ENCODE measurements at places on chromosomes 11 and 22. TPM values are rescaled to one million over a fixed set of nuclear protein-coding genes. Genes with fewer than 3 reads are reported as not detected.

Gene KRTAP5-10
- total RNA-seq = not detected

Gene LAYN
- 21.1 TPM for total RNA-seq

Gene PRODH
- total RNA-seq = 7.6 TPM

Gene HORMAD2
- not detected for total RNA-seq

Gene SLC6A5
- not detected for total RNA-seq

Gene TRIM44
- 15.5 TPM for total RNA-seq

Gene ACRV1
- total RNA-seq = not detected

Gene OSM
- not detected for total RNA-seq

Gene MS4A4E
- not detected for total RNA-seq

Gene CCDC188
- 1.1 TPM for total RNA-seq

DNA sequence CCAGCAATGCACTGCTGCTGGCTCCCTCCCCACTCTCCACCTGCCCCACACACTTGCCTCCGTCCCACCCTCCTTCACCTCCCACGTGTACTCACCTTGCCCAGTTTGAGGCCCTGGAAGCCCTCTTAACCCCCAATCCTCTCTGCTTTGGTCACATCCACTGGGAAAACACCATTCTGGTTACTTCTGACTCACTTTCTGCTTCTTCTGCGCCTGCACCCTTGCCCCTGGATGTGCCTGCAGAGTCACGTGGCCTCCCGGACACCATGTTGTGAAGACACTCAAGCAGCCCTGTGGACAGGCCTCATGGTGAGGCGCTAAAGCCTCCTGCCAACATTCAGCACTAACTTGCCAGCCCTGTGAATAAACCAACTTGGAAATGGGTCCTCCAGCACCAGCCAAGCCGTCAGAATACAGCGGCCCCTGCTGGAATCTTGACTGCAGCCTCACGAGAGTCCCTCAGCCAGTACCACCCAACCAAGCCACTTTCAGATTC is 2.6 kb upstream of the NAALADL1 start:
- no peak for DNase-seq

DNA sequence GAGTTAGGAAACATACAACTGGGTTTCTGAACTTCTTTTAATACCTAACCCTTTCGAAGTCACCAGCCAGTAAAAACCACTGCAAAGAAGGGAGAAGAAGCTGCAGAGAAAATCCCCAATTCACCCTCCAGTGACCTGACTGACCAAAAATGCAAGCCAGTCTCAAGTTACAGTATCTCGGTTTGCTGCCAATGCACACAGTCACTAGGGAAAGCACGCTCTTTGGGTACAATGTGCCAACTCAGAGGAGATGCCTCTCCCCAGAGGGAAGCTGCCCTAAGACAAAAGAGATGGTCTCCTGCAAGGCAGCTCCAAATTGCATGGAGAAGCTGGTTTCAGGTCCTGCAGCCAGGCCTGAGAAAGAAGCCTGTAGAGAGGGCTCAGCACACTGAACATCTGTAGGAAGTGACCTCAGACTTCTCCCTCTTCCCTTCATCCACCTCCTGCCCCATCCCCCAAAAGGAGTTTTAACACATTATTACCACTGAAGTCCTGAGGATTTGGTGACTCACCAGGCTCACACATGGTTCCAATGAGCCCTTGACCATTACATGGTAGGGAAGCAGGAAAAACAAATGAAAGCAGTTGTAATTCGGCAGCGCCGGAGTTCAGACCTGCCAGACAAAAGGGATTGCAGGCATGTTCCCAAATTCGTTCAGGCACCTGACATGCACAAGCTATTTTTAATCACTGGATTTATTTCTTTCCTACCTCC is 90.1 kb downstream of the ETS1 start:
- peak; percentile 93 for DNase-seq

DNA sequence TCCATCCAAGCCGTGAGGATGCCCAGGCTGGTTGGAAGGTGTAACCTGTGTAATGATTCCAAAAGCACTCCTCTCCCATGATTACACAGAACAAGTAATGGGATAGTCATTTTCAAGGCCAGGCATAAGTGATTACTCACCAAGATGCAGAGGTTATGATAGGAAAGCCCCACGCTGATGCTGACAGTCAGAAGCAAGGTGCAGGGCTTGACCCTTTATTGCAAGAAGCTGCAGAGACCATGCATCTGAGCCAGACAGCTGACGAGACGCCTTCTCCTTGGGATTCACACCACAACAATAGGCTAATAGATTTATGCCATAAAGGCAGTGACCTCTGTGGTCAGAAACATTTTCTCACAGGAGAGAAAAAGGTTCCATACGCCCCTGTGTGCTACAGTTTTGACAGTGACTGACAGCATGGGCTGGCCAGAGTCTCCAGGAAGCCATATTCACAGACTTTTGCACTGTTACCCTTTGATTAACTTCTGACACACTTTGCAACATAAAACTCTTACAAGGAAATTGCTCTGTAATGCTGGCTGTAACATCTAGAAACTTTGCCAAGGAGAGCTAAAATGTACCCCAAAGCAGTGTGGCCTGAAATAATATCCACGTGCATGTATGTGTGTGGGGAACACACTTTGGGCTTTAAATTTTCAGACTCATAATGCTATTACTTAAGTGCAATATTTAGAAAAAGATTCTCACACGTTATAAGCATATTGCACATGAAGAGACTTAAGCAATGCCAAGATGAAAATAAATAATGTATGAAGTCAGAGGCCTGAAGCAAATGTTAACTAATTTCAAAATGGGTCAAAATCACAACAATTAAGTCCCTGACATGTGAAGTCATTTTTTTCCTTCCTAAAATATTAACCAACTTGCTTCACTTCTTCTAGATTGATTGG is 1079.0 kb upstream of the TENM4 start:
- DNase-seq = peak; percentile 19

DNA sequence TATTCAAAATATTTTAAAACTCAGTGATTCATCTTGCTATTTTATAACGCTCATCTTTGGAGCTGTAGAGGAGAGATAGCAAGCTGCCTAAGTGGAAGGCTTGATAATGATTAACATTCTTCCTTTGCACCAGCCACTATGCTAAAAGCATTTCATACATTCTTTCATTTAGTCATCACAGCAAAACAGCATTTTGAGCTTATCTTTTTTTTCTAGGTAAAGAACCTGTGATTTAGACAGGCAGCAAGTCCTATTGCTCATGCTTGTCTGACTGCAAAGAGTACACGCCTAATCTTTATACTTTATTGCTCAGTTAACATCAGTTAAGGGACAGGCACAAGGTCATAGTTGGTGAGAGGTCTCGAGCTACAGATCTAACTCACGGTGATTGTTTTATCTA is 713.1 kb upstream of the ARHGAP42 start:
- DNase-seq = no peak

DNA sequence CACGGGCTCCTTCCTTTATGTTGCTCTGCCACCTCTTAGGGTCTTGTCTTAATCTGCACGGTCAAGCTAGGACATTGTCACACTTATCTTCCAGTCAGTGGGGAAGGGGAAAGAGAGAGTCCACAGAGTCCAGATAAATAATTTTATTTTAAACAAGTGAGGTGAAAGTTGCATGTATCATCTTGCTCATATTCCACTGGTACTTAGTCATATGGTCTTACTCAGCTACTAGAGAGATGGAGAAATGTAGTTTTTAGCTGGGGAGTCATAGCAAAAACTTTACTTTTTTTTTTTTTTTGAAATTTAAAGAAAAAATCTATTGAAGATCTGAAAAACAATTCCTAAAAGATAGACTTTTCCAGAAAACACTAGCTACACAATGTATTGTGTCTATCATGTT is 29.0 kb downstream of the PDE3B start:
- DNase-seq = no peak

DNA sequence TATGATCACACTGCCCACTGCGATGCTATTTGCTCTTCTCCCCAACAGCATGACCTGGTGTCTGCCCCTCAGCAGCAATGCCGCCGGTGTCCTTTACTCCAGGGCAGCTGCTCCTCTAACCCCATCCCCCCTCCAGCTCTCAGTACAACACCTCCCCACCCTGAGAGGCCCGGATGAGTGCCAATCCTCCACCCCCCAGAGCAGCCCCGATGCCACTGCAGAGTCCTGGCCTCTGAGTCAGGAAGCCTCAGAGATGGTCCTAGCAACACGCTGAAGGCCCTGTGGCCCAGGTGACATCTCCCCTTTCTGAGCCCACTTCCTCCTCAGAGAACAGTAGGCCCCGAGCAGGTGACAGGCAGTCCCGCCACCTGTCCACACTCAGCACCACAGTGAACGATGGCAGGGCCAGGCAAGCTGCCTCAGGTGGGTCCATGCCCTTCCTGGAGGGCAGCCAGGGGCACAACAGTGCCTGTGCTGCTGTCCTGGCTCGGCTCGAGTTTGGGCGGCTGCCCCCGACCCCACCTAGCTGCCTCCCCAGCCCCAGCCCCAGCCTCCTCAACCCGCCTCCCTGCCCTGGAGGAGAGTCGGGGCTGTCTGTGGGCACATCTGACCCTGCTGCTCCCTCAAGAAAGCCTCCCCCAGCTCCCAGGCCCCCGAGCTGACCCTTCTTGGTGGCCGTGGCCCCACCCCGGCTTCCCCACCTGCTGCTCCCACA is 3.9 kb upstream of the NDUFS8 start:
- DNase-seq = no peak

DNA sequence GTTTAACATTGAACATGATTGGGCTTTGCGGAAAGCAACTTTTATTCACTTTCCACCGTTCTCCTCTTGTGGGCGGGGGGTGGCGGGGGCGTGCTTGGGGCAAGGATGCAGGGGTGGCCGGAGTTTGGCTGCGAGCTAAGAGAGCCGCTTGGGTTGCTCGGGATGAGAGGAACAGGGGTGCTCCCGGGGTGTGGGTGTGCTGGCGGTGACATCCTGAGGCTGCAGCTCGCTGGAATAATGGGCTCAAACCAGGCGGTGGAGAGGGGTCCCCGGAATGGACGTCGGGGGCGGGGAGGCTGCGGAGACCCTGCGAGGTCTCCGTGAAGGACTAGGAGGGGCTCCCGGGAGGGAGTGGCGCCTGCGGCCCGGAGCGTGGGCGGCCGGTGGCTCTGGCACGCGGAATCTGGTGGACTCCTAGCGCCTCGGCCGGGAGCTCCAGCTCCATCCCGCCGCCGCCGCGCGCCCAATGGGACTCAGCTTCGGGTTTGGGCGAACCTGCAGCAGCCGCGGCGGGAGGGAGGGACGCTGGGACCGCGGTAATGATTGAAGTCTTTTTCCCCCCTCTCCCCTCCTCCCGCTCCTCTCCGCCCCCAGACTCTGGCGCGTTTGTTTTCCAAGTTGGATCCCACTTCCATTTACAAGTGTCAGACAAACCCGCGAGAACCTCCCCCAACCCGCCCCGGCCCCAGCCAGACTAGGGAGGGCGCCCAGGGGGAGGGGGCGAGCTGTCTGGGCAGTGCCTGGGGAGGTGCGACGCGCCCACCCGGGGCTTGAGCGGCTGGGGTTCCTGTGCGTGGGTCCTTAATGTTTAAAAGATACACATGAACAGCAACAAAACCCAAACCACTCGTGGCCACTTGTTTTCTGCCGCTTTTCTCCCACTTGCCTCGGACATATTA is 2.0 kb downstream of the FAT3 start:
- peak; percentile 58 for DNase-seq

DNA sequence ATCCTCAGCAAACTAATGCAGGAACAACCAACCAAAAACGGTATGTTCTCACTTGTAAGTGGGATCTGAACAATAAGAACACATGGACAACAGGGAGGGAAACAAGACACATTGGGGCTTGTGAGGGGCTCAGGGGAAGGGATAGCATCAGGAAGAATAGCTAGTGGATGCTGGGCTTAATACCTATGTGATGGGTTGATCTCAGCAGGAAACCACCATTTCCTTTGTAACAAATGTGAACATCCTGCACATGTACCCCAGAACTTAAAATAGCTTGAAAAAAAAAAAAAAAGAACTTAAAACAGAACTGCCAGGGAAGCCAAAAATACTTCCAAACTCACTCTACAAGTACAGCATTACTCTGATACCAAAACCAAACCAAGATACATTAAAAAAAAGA is 33.8 kb downstream of the CASP4 start:
- DNase-seq = no peak

DNA sequence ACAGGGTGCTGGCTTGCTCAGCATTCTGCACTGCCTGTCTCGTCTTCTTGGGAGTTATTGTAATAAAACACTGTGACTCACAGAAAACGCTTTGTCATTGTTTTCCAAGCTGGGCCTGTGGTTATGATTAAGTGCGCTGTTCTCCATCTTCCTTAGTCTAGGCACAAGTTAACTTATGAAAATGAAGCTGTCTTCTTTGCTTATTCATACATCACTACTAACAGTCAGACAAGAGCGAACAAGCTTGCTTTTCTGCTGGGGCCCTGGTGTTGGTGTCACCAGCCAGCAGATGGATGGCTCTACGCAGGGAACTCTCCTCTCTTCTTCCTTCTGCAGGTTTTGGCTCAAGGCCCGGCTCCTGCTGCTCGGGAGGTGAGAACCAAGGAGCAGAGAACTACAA is 380.1 kb upstream of the SYN3 start:
- DNase-seq = no peak

DNA sequence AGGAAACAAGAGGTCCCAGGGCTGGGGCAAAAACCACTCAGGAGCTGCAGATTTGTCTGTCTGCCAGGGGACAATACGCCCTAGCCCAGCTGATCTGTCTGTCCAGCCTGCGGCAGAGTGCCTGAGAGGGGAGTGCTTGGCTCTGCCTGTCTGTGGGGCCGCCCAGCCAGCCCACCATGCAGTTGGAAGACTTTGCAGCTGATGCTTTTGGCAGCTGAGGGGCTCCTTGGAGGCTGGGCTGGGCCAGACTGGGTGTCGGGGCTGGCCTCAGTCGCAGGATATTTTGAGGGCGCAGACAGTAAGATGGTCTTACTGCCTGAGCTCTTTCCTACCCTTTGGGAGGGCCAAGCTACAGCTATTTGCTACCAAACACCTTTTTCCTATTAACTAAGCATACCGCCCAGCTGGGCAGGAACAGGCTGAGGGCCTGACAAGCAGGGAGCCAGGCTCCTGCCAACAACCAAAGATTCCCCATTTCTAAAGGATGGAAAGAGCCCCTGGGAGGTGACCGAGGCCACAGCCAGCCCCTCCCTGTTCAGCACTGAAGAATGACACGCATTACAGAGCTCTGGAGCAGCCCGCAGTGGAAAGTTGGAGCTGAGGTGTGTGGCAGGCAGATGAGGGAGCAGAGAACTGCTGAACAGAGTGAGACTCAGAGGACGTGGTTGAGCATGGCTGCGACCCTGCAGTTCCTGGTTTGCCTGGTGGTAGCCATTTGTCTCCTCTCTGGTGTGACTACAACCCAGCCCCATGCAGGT is at the start of gene FAM180B:
FAM180B (plus strand) TSS at position 581 of the 758 bp plus-strand sequence; CDS start at position 672, 91 bp downstream.
- DNase-seq = peak; percentile 87
